ENCODE measurements at places on chromosomes 7 and 10.

DNA sequence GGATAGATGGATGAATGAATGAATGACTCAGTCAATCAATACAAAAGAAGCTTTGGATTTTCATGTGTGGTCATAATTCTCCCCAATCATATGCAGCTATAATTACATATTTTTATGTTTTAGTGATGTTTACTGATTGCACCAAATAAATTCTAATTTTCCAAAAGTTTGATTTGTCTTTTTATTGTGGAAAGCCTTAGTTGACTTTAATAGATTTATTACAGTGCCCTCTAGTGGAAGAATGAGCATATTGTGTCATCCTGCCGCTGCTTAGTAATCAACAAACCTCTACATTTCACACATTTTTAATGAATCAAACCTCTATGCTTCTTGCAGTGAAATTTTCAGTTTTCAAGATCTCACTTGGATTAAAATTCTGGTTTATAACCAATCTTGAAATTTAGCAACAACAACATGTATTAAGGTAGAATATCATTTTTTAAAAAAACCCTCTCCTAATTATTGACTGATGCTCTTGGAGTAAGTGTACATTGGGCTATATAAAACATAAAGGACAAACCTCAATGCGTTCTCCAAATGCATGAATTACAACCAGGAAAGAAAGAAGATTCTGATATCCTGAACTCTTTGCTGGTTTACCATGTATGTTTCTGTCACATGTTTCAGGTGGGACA is 55.6 kb upstream of the PNLIP start:
- DNase-seq, result peak; percentile 21

DNA sequence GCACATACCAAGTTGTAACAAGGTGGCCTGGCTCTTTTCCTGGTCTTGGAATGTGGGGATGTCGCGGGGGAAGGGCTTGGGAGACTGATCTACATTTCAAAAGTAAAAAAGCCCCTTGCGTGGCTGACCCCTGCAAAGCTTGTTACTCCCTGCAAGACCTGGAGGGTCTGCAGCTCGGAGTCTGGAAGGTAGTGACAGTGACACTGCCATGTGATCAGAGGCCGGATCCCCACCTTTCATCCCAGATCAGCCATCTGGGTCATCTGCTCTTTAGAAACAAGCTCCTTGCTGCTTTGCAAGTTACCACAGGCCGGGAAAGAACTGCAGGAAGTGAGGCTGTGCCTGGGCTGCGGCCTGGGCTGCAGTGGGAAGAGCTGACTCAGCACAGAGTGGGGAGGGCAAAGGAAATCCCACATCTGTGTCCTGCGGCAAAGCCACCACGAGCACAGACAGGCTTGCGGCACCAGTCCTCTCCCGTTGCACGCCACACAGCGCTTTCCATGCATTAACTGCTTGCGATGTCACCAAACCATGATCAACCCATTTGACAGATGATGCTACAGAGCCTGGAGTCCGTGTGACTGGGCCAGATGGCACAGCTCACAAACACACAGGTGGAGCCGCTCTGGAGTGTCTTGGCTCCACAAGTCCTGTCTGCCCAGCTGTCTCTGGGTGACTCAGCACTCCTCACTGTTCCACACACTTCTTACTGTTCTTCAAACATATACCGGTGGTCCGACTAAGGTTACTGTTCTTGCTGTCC is 97.7 kb downstream of the SH3PXD2A start:
- DNase-seq, result peak; percentile 89

DNA sequence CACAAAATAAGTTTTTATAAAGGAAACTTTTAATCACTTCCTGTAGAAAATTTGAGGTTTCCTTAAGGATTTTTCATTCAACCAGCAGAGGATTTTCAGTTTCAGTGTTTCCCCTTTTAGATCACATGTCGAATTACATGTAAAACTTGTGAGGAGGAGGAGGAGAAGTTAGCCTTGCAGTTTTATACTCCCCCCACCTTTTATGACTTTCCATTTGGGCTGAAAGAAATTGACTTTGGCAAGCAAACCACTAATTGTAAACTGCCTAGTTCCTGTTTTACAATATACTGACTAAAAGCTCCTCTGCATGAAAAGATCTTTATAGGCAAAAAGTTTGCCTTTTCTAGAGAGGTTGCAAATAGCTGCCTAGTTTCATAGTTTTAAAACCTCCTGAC is 3.0 kb downstream of the BAMBI start:
- DNase-seq, result no peak

- no peak for DNase-seq
Measured at GRCh38 chr7:150641854-150642253, 9.7 kb upstream of the GIMAP6 start.

DNA sequence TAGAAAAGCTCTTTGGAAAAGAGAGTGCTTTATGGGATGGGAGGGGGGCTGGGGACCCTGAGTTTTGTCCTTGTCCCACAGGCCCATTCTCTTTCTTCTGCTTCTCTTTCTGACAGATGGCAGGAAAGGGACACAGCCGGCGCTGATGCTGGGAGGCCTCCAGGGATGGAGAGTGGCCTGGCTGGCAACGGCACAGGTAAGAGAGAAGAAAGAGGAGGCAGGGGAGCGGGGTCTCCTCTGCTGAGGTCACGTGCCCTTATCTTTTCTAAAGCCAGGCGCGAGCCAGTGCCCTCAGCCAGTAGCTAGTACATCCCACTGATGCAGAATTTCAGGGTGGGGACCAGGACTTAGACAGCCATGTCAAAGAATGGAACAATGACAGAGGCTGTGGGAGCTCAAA is 9.2 kb downstream of the ZNF775 start:
- no peak for DNase-seq

DNA sequence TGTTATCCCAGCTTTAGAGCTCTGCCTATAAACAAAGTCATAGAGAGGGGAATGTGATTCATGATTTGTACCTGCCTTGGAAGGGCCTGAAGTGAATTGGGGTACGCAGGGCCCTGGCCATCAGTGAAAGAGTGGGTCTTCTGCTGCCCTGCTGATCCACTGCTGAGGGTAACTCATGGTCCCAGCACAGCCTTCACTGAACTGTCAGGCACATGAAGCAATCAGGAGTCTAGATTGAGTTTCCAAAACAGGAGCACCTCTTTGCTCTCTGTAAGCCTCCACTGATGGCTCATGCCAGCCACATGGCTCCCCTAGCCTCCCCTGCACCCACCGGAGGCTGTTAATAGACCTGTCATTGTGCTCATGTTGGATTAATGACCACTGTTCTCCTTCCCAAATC is 217.6 kb downstream of the KCNMA1 start:
- no peak for DNase-seq

DNA sequence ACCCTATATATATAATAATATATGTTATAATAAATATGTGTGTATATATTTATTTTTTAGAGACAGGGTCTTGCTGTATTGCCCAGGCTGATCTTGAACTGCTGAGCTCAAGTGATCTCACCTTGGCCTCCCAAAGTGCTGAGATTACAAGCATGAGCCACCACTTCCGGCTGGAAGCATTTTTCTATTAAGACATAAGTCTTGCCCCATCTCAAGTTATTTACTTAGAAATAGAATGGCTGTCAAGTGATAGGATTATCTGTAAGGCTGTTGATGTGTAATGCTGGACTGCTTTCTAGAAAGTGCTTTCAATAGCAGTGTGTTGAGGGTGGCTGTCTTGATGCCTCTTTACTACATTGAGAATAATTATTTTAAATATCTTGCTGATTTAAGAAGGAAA is 65.2 kb downstream of the ZMYND11 start:
- DNase-seq, result peak; percentile 33

- DNase-seq, result no peak
Measured at GRCh38 chr10:36650274-36650673, 475.1 kb upstream of the ANKRD30A start.

- peak; percentile 73 for DNase-seq
Measured at GRCh38 chr7:131159961-131160361, 167.7 kb upstream of the MKLN1 start.

GRCh38 chr7:134761266-134761665 is 18.2 kb upstream of the CALD1 start:
- DNase-seq, result no peak

GRCh38 chr10:86317949-86318725 is 48.5 kb downstream of the GRID1 start:
- DNase-seq, result no peak

DNA sequence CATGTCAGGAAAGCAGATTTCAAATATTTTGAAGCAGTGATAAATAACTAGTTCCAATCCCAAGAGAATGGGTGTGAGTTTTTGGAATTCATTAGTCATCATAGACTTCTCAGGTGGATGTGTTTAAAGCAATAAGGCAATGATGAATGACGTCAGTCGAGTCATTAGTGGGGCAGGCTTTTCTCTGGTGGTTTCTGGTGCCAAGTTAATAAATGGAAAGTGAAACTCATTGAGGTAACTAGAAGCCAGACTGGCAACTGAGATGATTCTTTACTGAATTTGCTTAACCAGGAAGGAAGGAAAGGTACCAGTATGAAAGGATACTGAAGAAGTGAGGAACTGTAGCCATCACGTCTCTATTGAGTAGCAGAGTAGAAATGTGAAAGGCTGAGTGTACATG is 311.0 kb downstream of the GPAM start:
- DNase-seq, result peak; percentile 85

DNA sequence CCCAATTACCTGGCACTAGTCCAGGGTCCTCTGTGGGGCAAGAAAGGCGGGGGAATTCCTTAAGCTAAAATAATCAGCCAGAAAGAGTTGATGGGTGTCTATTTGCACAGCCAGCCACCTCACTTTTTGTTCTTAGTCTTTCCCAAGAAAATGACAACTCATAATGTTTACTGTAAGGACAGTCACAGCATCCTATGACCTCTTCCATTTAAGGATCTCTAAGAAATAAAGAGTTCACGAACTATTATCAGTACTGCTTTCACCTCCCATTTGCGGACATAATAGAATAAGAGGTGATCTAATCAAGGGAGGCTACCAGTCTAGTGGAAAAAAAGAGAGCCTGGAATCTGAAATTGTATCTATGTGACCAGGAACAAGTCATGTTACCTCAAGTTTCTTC is 72.4 kb upstream of the LRRC17 start:
- DNase-seq, result no peak
